CD4-positive, alpha-beta T cell treated with Interleukin-12 subunit alpha and Interleukin-12 subunit beta, for 1 hour (primary cell): ENCODE measurements at places on chromosomes 1 and 21.

GRCh38 chr1:229278120-229278741 is 7.3 kb downstream of the RAB4A start:
- DNase-seq, result no peak

- DNase-seq, result no peak
These were observed 7.0 kb downstream of the TDRD5 start for GRCh38 chr1:179598631-179599030.

GRCh38 chr1:203117611-203118575 is 9.6 kb upstream of the ADORA1 start:
- peak; percentile 4 for DNase-seq

DNA sequence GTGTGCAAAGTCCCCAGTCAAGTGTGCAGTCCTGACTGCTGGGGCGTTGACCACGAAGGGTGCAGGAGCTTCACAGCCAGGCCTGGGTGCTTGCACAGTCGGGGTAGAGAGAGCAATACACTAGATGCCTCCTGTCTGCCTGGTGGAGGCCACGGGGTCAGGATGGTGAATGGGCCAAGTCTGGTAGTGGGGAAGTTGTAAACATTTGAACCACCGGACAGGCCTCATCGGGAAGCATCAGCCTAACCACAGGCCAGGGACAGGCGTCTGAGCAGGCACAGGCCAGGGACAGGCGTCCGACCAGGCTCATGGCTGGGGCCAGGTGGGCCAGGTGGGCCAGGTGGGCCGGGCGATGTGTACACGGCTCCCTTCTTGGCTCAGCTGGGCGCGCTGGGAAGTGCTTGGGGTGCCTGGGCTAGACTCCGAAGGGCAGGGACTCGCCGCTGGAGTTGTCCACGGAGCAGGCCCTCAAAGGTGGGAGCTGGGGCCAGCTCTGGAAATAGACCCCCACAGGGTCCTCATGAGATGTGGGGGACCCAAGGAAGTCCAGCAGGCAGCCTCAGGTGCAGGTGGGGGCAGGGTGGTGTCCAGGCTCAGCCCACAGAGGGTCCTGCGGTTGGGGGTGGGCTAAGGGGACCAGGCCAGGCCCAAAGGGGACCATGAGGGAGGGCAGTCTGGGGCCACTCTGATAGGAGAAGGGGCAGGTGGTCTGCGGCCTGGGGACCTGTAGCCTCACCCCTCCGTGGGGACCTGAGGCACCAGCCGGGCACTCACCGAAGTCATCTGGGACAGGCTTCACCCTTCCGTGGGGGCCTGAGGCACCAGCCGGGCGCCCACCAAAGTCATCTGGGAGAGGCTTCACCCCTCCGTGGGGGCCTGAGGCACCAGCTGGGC is 15.0 kb downstream of the COL6A1 start:
- DNase-seq, result no peak

DNA sequence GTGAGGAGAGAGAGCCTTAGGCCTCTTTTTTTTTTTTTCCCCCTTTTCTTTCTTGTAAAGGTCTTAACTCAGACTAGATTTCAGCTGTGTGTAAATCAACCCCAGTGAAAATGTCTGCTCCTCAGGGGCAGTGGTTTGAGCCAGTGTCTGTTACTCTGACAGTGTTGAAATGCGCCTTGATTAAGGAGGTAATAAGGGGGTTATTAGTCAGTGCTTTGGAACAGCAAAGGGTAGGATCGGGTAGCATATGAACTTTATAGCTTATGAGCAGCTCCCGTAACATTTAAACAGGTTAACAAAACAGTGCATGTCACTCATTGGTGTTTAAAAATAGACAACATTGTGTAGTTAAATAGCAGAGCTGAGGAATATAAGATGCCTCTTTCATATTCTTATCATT is 10.3 kb downstream of the UTP11 start:
- no peak for DNase-seq

- DNase-seq, result no peak
These were observed 52.5 kb downstream of the MDM4 start for GRCh38 chr1:204568576-204569315.

GRCh38 chr1:202106340-202107254 is 16.1 kb upstream of the GPR37L1 start:
- no peak for DNase-seq

GRCh38 chr1:67134695-67135094 is at the start of gene C1orf141:
TSS of gene C1orf141 (minus strand) at chr1:67134970. CDS start at chr1:67127240, 7,730 bp downstream.
- no peak for DNase-seq

DNA sequence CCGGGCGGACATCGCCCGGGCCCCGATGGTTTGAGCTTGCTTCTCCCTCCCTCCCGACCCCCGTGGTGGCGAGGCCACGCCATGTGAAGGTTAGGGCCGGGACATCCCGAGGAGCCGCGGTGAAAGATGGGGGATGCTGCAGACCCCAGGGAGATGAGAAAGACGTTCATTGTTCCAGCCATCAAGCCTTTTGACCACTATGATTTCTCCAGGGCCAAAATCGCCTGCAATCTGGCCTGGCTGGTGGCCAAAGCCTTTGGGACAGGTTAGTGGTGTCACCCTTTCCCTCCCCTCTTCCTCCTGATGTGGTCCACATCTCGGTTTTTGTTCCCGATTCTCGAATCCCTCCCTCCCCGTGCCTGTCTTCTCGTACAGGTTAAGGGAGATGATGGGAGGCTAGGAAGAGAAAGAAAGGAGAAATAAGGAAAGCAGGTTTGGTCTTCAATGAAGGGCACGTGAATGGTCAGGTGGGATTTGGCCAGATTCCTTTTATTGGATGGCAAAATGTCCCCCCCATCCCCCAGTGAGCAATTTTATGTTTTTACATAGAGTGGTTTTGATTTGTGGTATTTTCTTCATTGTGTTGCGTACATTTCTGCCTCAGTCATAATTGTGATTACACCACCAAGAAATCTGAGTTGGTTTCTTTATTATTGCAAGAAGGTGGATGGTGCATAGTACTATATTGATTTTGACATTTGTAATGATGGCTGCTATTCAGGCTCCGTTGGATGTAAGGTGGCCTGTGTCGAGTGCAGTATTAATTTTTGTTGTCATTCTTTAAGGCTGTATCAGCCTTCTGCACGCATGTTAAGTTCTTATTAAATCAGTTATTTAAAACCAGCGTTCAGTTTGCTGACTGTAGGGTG is 1.2 kb downstream of the CAMSAP2 start:
- DNase-seq, result no peak

- DNase-seq, result no peak
These were observed 2.5 kb upstream of the MYBPHL start for GRCh38 chr1:109309347-109309746.

- no peak for DNase-seq
These were observed 19.4 kb upstream of the SLAMF6 start for GRCh38 chr1:160542303-160542945.

- DNase-seq, result no peak
These were observed 38.4 kb upstream of the RBM34 start for GRCh38 chr1:235199441-235199840.

GRCh38 chr1:166857995-166858394 is 18.1 kb downstream of the TADA1 start:
- DNase-seq, result no peak

GRCh38 chr1:52769346-52770033 is 43.2 kb downstream of the ZYG11B start:
- DNase-seq, result no peak

DNA sequence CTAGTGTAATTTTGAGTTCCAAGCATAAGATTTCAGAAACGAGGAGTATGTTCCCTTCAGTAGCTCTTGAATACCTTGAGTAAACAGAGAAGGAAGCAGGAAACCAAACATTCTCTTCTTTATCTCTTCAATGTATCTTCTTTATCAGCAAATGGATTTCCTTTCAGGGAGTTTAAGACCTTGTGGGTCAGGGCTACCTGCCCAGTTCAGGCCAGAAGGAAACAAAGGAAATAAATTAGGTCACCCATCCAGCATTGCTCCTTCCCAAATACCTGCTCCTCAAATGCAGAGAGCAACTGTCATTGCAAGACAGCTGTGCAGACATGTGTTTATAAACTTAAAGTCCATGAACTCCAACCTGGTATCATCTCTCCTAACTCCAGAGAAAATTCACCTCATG is 130.1 kb upstream of the SOD1 start:
- DNase-seq, result no peak

GRCh38 chr1:223474804-223475203 is 81.6 kb downstream of the CCDC185 start:
- no peak for DNase-seq

GRCh38 chr1:167790117-167790516 is 68.3 kb downstream of the MPZL1 start:
- DNase-seq, result no peak

- no peak for DNase-seq
These were observed 921.0 kb downstream of the ADGRL2 start for GRCh38 chr1:82721702-82722101.

- DNase-seq, result no peak
These were observed 4.5 kb downstream of the PMVK start for GRCh38 chr1:154931940-154932487.

DNA sequence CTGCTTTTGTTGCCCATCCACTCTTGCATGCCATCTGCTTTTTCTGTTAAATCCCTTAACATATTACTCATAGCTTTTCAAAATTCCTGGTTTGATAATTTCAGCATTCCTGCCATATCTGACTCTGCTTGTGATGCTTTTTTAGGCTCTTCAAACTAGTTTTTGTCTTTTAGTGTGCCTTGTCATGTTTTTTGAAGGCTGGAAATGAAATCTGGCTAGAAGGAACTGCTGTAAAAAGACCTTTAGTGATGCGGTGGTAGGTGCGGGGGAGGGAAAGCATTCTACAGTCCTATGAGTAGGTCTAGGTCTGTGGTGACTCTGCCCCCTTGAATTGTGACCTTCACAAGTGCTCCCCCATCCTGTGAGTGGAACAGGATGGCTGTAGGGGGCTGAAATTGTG is 15.0 kb upstream of the S100B start:
- no peak for DNase-seq

DNA sequence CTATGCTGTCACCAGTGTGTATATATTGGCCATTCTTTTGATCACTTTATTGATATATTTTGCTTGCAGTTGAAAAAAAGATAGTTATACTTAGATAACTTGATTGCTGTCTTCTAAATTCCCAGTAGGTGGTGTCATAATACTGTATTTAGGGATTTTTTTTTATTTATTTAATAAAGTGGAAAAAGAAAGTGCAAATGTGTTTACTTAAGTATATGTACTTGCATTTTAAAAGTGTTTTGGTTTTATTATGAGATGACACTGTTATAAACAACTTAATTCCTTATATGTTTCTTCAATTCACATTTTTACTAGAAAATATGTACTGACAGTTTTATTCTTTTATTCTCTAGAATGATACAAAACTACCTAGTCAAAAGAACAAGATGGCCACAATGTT is 164.8 kb downstream of the USP25 start:
- DNase-seq, result no peak

GRCh38 chr21:35342440-35342839 is 293.3 kb upstream of the RUNX1 start:
- DNase-seq, result no peak

- no peak for DNase-seq
These were observed 3.8 kb downstream of the NFIA start for GRCh38 chr1:61085983-61086644.

GRCh38 chr1:30735668-30736498 is 12.5 kb upstream of the MATN1 start:
- DNase-seq, result no peak

- DNase-seq, result no peak
These were observed 110.7 kb upstream of the TMEM51 start for GRCh38 chr1:15042866-15043265.

GRCh38 chr1:200535605-200536004 is 84.9 kb downstream of the KIF14 start:
- peak; percentile 17 for DNase-seq

- DNase-seq, result no peak
These were observed 105.3 kb upstream of the DPT start for GRCh38 chr1:168834225-168834872.

- no peak for DNase-seq
These were observed 14.0 kb downstream of the SLC66A1 start for GRCh38 chr1:19325958-19326747.

DNA sequence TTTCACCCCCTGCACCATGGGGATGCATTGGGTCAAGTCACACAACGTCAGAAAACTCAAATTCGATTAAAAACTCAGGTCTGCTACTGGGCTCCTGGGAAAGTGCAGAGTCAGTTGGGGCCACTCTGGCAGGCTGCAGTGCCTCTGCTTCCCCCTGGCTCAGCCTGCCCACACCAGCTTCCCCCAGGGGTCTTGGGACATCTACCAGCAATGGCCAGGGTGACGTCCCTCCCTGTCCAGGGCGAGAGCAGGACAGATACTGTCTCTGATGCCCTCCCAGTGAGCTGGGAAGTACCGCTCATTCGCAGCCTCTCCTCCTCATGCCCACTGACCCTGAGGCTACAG is 106.2 kb upstream of the COL6A1 start:
- DNase-seq, result no peak

DNA sequence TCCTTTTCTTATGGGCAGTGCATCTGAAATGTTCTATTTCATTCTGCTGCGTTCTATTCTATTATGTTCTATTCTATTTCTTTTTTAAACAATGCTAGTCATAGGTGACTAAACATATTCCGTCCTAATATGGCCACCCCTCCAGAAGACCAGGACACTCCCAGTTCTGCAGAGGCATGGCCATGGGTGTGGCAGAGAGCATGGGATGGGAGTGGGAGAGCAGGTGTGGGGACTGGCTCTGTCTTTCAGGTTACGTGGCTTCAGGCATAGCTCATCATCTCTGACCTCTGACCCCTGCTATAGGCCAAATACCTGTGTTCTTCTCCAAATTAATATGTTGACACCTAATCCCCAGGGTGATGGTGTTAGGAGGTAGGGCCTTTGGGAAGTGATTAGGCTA is 33.4 kb upstream of the TLR5 start:
- no peak for DNase-seq

GRCh38 chr1:115090540-115090939 is 1.2 kb upstream of the TSPAN2 start:
- DNase-seq, result no peak

- DNase-seq, result no peak
These were observed 104.8 kb downstream of the PAX7 start for GRCh38 chr1:18735224-18735997.

- no peak for DNase-seq
These were observed 628.2 kb downstream of the USP25 start for GRCh38 chr21:16357994-16358393.

DNA sequence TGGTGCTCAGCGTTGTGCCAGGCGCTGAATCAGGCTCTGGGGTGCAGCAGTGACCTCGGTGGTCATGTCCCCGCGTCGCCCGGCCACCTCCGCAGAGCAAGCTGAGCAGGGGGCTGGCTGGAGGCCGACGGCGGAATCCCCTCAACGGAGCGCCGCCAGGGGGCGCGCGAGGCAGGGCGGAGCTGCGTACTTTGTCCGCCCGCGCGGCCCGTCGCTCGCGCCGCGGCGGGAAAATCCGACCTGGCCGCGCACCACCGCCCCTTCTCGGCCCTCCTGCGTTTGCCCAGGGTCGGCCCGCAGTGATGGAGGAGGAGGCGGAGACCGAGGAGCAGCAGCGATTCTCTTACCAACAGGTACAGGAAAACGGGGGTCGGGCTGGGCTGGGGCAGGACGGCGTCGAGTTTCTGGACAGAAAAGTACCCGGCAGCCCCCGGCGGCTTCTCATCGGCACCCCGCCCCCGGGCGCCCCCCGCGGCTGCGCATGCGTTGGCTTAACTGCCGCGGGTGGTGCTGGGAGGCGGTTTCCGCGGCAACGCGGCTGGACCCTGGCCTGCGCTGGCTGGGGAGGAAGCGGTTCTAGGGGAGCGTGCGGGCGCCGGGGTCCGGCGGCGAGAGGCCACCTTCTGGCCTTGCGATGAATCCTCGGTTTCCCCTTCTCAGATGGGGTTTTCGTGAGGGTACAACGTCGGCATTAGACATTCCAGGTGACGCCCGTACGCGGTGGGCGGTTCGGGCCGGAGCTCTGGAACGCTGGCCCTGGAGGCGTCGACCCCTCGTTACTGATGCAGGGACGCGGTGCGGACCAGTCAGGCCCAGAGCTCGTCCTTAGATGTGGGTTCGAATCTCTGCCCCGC is at the start of gene CENPS:
TSS of gene CENPS (plus strand) at position 218 of the 854 bp plus-strand sequence. CDS start at position 303, 85 bp downstream.
- peak; percentile 91 for DNase-seq
